ENCODE measurements at places on chromosomes 12 and 14.

- DNase-seq = no peak
Measured at GRCh38 chr12:107736914-107737313, 24.0 kb downstream of the PRDM4 start.

- DNase-seq = no peak
Measured at GRCh38 chr12:65800937-65801336, 23.3 kb upstream of the HMGA2 start.

DNA sequence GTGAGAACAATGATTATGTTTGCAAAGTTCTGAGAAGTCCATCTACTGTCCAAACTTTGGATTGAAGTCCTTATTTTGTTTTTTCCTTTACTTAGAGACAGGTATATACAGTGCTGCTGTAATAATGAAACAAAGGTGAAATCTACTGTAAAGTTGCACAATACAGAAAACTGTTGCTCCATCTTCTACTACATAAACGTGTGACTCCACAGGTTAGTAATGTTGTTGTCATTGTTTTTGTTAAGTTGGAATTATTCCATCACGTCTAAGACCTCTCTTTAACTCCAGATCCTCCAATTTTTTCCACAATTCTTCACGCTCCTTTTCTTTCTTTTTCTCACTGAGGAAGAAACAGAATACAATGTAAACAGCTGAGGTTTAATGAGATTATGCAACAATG, 57.0 kb upstream of the GPHB5 start:
- DNase-seq = no peak

GRCh38 chr14:79500489-79500888, 710.8 kb downstream of the DIO2 start:
- DNase-seq = no peak

Data from CD4-positive, alpha-beta T cell treated with Interleukin-4 for 4 hours (primary cell).